Omental fat pad (tissue), 4 donors: ENCODE measurements at places on chromosomes 3 and 15. TPM values are rescaled to one million over a fixed set of nuclear protein-coding genes. Genes with fewer than 3 reads are reported as not detected.

GRCh38 chr3:155154255-155154654 is 74.1 kb downstream of the MME start:
- no peak for DNase-seq

- DNase-seq = no peak
Observed at GRCh38 chr3:157128771-157129681, 30.9 kb downstream of the CCNL1 start.

DNA sequence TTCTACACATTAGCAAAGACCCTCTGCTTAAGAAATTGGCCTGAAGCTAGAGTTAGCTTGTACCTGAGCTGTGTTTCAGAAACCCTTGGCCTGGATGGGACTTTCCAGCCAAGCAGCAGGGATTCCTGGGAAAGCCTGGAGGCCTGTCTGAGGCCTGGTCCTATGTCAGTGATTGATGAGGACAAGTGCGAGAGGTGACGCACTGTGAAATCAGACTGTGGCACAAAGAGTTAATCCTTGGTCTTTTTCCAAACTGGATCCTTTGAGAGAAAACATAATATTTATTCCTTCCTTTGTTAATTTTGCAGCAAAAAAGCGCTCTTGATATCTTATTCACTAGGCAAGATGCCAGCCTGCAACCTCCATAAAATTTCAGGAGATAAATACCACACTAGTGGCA is 225.0 kb upstream of the ATP11B start:
- DNase-seq = no peak

DNA sequence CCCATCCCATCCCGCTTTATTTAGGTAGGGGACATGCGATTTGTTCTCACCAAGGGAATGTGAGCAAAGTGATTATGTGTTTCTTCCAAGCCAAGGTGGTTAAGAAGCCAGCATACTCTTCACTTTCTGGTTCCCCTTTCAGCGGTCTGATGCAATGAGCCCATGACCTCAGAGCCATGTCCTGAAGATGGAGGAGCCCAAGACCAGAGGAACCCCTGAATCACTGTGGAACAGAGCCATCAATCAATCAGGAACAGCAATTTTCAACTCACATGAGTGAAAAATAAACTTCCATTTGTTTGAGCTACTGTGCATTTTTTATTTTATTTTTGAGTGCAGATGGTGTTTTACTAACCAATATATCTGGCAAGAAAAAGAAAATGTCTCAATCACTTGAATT is 10.8 kb downstream of the THRB start:
- DNase-seq = no peak

GRCh38 chr3:65483480-65483879 is 555.2 kb downstream of the MAGI1 start:
- no peak for DNase-seq

DNA sequence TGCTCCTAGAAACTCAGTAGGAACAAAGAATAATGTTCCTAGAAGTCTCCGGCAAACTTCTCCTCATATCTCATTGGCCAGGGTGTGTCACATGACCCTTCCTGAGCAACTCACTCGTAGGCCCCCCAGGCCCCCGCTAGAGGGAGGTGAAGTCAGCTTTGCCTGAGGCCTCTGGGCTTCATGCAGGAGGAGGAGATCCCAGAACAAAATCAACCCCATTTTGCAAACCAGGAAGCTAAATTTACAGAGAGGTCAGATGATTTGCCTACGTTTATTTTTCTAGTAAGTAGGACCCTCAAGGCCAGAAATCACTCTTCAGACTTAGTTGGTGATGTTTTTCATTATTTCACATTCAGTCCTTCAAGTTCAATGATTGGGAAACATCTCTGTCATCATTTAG is 99.1 kb downstream of the SSR3 start:
- DNase-seq = no peak

The CPN2 gene
- total RNA-seq = 0.50 TPM

The ZBED2 gene
- total RNA-seq = not detected

The TMCO5A gene
- not detected for total RNA-seq
